NCI-H1105 treated with DMSO at 0.1 percent for 48 hours (cell line): ENCODE measurements at places on chromosomes 5 and 9.

DNA sequence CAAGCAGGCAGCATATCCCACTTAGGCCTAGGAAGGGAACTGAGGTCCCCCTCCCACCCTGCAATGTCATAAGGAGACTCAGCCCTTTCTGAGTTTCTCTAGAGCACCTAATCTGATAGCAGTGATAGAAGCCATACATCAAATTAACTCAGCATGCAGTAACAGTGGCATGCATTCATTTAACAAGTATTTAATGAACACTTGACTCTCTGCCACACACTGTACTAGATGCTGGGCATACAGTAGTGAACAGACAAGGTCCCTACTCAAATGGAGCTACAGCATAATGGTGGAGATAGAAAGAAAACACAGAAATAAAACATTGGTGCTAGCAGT is 58.6 kb downstream of the SLC22A5 start:
- DNase-seq: no peak

GRCh38 chr5:18238321-18238720 is 604.1 kb downstream of the TAF11L14 start:
- no peak for DNase-seq

GRCh38 chr9:111282845-111283244 is 47.2 kb downstream of the OR2K2 start:
- no peak for DNase-seq

DNA sequence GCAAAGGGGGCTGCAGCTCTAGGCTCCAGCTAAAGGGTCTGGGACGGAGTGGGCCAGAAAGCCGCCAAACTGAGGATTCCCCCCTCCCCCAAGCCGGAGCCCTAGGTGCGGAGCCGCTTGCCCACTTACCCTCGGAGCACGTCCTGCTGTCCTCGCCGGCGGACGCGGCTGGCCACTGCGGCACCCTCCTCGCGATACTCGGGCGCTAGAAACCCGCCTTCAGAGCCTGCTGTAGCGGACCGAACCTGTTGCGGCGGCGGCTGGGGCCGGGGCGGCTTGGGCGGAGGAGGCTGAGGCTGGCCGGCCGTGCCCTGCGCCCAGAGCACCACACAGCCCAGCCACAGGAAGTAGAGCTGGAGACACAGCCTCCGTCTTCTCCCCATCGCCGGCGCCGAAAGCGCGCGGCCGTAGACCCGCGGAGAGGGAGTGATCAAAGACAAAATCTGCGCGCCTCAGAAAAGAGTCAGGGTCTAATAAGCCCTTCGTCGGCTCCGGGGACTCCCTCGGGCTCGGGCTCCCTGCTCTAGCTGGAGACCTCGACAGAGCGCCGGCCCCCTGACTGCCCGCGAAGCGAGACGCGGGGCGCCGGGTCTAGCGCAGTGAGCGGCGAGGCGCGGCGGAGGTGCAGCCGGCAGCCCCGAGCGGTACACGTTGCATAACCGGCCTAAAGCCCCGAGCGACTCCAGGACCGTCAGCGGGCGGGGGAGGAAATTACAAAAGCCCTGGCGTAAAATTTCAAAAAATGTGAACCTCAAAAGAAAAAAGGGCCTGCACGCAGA is 635 bp downstream of the FBN2 start:
- no peak for DNase-seq

DNA sequence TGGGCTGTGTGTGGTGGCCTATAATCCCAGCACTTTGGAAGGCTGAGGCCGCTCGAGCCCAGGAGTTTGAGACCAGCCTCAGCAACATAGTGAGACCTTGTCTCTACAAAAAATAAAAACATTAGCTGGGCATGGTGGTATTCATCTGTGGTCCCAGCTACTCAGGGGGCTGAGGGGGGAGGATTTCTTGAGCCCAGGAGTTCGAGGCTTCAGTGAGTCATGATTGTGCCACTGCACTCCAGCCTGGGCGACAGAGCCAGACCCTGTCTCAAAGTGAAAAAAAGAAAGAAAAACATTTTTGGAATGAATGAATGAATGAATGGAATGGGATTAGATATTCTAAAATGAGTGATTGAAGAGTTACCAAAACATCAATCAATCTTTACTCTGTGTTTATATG is 85.8 kb downstream of the FGF1 start:
- no peak for DNase-seq

GRCh38 chr5:65142511-65143011 is 339.2 kb downstream of the ADAMTS6 start:
- DNase-seq: no peak

DNA sequence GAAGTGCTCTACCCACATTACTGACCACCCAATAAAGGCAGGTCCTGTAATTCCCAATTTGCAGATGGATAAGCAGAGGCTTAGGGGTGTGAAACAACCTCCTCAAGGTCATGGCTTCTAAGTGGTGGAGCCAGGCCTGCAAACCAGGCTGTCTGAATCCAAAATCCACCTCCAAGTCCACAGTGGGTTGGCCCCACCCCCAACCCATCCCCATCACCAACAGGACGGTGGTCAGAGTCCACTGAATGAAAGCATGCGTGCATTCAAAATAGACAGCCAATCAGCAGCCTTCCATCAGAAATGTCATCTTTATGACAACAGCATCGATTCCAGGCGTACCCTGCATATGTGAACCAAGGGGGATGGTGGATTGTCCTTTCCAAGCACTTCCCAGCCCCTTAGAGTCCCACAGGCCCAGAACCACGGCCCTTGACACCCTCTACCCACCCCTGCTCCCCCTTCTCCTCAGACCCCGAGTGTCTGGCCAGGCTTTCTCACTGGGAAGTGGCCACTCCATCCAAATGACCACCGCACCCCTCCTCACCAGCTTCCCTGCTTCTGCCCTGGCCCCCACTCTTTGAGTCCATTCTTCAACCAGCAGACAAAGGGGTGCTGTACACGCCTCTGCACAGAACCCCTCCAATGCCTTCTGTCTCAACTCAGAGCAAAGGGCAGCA is 133.1 kb downstream of the KCNIP1 start:
- no peak for DNase-seq

DNA sequence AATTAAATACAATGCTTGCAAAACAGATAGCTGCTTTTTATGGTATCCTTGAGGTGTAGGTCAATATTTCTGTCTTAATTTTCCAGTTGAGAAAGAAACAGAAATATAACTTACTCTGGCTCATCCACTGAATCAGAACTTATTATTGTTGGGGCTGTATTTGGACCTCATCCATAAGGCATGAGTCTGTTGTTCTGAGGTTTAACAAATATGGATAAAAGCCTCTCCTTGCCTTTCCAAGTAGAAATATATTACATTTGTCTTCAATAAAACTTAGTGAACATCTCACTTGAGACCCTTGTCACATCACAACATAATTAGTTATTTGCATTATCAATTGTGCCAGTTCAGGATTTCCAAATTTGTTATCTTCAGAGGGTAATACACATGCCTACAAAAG is 525.8 kb downstream of the AGTPBP1 start:
- DNase-seq: no peak

GRCh38 chr9:7402334-7403027 is 397.1 kb downstream of the DMAC1 start:
- DNase-seq: no peak

DNA sequence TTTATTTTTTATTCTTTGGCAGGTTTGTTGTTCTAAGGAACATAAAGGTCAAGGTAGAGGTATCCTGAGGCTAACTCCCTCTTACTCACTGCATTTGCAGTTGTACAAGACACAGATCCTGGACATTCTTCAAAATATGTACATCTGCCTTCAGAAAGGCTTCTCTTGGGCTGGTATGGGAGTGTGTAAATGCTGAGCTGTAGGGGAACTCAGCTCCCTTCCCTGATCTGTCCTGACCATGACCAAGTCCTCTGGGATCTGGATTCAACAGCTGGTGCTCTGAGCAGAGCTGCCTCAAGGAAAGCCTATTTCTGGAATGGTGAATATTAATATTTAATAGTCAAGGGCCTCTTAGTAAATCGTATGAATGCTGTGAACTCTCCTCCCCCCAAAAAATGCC is 117.4 kb downstream of the PRKACG start:
- no peak for DNase-seq

DNA sequence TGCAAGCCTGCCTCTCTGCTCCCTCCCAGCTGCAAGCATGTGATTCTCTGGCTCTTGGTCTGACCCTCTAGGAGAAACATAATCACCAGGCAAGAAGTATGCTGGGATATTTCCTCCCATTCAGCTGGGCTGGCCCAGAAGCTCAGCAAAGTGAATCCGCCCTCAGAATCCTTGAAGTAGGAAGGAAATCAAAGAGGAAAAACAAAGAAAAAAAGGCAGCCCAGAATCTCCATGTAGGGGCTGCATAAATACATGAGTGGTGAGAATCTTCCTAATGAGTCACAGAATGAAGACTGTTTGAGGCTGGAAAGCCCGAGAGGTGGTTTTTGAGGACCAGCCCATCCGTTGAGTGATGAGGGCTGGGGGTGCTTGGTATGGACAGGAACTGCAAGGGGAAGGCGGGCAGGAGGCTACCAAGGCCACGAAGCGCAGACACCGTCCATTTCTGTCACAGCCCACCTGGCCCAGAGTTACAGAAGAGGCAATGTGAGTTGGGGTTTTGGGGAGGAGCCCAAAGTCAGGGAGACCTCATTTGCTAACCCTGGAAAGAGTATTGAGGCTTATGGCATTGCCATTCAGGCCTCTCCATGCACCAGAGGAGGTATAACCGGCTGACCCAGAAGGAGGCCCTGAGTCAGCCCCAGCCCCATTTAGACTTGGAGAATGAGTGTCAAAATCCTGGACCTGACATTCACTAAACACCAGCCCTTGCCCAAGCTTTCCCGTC is 33.4 kb upstream of the TGFBR1 start:
- DNase-seq: no peak

DNA sequence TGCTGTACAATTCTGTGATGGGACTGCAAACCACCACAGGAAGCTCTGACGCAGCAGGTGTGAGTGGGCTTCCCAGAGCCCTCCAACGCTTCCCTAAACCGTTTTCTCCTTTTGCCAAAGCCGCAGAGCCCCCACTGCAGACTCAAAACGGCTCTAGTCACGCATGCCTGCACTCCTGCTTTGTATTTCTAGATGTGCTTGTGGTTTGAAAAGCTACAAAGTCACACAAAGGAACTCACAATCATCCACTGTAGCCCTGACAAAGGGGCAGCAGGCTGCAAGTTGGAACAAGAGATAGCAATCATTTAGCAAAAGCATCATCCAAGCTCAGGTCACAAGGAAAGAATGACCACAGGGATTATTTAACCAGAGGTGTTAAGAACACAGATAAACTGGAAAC is 79.3 kb downstream of the PTPN3 start:
- DNase-seq: no peak

DNA sequence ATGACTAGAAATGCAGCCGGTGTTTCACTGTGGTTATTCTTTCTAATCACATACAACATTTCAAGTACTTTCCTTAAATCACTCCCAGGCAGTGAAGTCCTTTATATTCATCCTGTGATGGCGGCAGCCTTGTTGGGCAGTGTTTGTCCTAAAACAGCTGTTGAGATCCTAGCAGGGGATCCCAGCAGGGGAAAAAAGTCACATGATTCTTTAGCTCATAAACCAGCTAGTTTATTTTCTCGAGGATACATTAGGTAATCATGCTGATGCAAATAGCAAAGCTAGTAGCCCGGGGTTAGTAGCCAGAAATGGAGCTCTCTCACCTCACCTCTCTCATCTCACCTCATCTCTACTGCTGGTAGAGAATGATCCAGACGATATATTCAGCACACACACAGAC is 70.5 kb downstream of the FOXD1 start:
- no peak for DNase-seq

DNA sequence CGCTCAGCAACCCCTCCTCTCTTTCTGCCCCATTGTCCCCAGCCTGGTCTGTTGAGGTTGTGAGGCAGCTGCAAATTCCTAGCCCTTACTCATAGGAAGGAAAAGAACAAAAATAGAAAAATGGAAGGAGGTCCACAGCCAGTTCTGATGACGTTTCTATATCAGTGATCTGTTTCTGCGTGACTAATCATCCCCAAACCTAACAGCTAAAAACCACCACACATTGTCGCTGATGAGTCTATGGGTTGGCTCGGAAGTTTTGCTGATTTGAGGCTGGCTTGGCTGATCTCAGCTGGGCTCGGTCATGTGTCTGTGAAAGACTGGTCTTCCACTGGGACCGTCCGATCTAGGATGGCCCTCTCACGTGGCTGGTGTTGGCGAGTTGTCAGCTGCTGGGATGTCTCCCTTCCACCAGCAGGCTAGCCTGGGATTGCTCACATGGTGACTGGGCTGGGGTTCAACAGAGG is 200.6 kb upstream of the ZNF618 start:
- DNase-seq: no peak

GRCh38 chr5:55415071-55415470 is 107.3 kb downstream of the MTREX start:
- DNase-seq: no peak

DNA sequence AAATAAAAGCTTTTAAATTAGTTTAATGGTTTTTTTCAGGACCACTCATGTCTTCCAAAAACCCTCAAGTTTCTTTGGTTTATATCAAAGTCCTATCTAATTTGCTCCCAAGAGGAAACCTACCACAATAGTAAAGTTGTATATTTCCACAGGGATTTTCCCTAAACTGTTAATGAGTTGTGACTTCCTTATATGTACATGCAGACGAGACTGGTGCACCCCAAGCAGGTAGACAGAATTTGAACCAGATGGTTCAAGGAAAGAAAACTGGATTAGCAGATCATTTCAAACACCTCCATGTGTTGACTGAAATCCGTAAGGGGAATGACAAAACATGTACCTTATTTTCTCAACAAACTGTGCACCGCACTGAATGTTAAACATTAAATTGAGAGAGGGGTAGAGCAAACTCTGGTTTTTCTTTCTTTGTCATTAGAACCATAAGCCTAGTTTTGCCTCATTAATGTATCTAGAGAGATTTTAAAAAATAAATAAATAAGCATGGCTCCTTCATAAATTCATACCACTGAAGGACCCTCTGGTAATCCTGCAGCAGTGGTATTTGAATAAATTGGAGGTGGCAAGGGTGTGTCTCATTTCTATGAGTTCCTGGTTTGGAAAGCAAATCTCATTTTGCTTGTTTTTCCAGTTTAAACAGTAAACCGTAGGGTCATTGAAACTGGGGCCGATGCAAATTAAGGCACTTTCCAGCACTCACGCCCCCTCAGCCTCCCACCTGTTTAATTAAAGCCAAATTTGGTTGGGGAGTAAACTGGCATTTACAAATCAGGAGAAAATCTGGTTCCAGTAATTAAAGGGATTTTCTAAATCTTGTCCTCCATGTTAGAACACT is 51.1 kb downstream of the ENC1 start:
- DNase-seq: no peak

GRCh38 chr5:145847499-145848497 is 12.7 kb upstream of the PRELID2 start:
- DNase-seq: no peak

DNA sequence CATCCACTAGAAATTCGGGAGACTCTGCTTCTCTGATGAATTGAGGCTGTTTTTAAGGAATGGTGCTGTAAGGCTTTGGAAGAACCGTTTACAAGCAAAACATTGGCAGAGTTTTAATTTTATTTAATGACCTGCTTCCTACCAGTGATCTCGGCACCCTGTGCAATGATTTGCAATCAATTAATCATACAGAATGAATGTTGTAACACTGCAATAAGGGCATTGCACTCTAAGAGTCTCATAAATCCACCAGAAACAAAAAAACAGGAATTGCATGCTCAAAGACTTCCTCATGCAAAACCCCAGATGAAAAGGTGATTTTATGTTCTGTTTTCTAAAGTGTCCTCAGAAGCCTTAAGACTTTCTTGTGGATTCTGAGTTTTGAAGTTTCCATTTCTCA is 295.7 kb downstream of the ARHGEF28 start:
- DNase-seq: no peak
